ENCODE measurements at places on chromosomes 7 and 10.
A peak's percentile ranks its signal among the peaks of the same experiment; 100 is the strongest.

GRCh38 chr7:78020136-78020873 lies 221.7 kb downstream of the PHTF2 start:
- DNase-seq = peak; percentile 75

DNA sequence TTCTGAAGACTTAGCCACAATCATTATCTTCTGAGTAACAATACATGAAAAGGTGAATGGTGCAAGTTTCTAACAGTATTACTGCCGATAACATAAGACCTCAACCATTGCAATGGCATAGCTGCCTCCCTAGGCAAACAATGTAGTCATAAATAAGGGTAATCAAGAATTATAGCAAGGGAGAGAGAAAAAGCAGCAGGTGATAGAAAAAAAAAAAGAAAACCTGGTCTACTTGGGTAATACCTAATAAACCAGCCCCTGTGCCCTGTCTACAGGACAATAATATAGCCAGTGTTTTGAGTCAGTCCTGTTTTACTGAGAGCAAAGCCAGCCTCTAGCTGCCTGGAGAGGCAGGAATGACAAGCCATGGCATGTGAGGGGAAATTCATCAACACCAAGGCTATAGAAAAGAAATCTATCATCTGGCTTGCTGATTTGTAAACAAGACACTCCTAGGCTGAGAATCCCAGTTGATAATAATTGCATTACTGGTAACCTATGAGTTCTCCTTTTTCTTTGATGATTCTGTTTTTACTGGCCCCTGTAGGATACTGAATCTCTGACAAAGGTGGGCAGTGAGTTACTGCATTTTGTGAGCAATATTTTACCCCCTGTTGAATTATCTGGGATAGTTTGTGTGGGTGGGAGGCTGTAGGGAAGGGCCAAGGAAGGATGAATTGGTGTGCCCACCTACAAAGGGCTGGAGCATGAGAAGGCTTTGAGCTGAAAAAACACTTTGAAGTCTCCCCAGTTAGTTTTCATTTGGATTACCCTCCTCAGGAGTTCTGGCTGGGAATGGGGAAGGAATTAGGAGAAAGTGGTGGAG lies 1.7 kb upstream of the WEE2 start:
- no peak for DNase-seq

- DNase-seq = no peak
Observed at GRCh38 chr7:99623091-99623693, 6.4 kb downstream of the ZSCAN25 start.

GRCh38 chr7:55575733-55576132 lies 3.4 kb upstream of the VOPP1 start:
- no peak for DNase-seq

DNA sequence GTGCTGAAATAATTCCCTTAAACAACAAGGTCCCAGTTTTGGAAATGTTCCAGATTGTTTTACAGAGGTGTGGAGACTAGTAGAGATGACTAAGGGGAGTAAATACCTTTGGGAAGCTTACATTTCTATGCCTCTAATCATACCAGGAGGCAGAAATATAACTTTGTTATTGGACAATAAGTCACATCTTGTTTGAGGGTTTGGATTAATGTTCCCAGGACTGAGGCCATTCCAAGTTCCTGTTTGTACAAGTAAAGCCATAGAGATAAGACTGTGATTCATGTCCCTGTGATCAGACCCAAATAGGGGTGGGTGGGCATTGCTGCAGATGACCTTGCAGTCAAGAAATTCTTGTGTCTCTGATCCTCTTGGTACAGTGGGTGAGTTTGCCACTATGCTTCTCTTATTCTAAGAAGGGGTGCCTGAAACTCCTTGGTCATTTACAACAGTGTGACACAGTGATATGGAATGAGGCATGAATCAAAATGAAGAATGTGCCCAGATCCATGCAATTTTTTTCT lies 508.3 kb downstream of the SORCS3 start:
- no peak for DNase-seq

Data from GM20000 (cell line).